ENCODE measurements at places on chromosomes 11 and 22.

- no peak for DNase-seq
These were observed 6.1 kb upstream of the WBP2NL start for GRCh38 chr22:41992496-41992895.

DNA sequence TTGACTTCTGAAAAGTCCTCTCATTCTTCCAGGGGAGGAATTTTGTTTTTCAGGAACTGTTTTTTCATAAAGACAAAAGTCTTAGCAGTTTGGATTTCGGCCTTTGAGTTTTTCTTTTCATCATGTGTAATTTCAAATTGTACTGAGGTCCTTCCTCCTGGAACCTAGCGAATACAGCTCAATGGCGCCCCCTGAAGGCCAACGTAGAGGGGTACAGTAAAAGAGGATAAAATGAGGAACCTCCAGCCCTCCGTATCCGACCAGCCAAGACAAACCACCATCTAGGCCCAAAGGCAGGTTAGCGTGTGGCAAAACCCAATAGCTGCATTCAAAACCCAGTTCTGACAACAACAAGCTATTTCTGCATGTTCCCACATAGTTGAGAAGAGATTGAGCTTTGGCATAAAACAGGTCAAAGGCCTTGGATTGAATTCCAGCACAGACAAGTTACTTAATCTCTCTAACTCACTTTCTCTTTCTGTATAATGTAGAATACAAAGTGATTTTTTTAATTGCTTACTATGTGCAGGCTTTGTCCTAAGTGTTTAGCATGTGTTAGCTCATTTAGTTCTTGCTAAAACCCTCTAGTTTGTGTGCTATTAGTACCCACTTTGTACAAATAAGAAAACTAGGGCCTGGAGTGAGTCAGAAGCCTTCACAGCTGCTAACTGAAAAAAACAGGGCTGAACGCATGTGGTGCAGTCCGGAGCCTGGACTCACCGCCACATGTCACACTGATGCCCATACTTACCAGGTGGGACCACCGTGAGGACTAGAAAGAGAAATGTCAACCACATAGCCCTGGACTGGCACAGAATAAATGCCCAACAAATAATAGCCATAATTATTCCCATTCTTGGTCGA, 43.2 kb upstream of the ETS1 start:
- peak; percentile 77 for DNase-seq

GRCh38 chr11:29319210-29319609, 697.6 kb downstream of the KCNA4 start:
- no peak for DNase-seq

- no peak for DNase-seq
These were observed 55.2 kb upstream of the ZBED5 start for GRCh38 chr11:10913075-10913474.

GRCh38 chr11:72041364-72042063, 38.8 kb downstream of the NUMA1 start:
- peak; percentile 21 for DNase-seq

DNA sequence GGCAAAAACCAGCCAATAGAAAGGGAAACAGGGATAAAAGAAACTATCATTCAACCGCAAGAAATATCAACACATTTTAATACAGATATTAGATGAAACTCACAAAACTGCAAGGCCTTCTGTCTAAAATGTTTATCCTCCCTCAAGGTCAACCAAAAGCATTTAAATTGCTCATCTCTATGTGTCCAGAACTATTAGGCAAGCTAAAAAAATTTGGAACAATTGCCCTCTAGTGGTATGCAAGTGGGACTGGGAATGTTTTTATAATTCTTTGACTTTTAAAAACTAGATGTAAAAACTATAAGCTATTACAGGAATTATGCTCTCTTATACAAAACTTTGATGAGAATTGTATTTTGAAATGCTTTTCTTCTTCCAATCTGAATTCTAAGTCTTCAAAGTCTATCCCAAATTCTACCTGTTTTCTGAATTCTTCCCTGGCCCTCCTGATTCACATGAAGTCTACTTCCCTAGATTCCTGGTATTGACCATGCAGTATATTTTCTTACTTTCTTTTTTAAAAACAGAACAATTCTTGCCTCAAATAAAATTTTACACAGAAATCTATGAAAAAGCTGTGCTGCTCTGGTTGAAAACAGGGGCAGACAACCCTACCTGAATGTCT, 4.9 kb downstream of the CWC15 start:
- no peak for DNase-seq

DNA sequence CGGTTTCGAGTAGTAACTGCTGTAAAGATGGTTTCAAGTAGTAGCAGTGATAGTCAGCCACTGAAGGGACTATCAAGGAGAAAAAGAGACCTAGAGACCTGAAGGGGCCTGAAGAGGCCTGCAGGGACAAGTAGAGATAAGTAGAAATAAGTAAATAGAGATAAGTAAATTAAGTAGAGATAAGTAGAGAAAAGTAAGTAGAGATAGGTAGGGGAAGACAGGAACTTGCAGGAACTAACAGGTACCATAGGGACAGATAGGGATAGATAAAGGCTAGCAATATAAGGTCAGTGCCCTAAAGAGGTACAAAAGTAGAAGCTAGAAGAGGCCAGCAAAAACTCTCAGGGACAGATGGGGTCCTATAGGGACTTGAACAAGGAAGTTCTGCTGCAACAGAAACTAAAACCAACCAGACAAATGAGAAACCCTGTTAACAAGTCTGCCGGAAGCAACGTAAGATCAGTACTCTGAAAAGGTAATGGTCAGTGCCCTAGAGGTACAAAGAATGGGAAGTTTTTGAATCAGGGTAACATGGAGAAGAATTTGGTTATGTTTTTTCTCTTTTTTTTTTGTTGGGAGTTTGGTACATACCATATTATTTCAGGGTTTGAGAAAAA, 9.6 kb upstream of the SC5D start:
- no peak for DNase-seq

DNA sequence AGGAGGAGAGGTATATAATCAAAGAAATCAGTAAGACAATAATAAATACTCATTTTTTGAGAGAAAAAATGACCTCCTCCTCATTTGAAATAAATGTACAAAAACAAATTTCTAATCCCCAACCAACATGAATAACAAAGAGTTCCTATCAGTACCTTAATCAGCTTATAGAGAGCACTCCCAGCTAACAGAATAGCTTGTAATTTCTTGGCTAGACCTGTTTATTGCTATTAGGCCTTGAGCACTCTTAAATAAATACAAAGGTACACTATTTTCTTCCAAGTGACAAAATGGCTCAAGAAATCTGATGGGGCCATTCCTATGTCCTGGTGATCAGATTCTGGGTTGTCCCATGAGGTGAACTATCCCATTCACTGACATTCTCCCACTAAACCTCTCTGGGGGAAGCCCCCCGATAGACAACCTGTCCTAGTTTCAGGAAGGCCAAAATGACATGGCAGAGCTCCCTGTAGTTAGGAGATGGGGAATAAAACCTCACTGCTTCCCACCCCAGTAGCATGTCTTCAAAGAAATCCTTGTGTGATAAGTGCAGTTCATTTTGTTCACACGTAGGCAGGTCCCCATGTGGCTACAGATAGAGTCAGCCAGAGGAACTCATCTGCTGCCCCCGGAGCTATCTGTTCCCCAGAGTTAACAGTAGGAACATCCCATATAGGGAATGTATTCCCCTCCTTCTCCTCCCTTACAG, 385.7 kb downstream of the SOX6 start:
- DNase-seq = no peak

- no peak for DNase-seq
These were observed 1145.6 kb upstream of the TENM4 start for GRCh38 chr11:80586464-80586863.

DNA sequence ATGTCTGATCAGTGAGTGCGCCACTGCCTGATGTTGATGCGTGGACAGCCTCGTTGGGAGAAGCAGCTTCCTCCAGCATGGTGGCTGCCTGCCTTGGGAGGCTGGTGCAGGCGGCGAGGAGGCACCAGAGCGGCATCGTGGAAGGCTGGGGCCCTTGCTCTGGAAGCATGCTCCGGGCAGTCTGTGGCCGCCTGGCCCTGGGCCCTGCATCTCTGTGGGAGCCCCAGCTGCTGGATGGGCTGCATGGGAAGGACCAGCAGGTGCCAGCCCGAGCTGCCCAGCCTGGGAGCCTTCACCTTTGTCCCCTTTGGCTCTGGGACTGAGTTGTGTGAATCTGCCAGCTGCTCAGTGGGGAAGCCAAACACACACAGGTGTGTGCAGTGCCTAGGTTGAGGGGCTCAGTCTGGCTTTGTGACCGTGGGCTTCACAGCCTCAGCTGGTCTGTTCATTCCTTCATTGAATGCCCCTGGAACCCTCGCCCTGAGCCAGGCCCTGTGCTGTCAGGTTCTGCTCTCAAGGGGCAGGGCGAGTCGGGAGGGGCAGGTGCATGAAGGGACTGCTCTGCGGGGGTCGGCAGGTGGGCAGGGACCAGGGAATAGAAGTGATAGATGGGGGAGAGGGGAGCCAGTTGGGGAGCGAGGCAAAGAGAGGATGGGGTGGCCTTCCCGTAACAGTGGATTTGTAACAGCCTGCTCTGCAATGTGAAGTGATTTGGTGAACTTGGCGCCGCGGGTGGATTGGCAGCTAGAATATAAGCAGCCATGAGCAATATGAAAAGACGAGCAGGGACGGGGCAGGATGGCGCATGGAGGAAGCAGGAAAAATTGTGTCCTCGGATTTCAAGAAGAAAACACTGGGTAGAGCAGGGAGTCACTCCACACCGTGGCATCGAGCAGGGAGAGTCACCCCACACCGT, 354.2 kb downstream of the TBC1D22A start:
- no peak for DNase-seq

DNA sequence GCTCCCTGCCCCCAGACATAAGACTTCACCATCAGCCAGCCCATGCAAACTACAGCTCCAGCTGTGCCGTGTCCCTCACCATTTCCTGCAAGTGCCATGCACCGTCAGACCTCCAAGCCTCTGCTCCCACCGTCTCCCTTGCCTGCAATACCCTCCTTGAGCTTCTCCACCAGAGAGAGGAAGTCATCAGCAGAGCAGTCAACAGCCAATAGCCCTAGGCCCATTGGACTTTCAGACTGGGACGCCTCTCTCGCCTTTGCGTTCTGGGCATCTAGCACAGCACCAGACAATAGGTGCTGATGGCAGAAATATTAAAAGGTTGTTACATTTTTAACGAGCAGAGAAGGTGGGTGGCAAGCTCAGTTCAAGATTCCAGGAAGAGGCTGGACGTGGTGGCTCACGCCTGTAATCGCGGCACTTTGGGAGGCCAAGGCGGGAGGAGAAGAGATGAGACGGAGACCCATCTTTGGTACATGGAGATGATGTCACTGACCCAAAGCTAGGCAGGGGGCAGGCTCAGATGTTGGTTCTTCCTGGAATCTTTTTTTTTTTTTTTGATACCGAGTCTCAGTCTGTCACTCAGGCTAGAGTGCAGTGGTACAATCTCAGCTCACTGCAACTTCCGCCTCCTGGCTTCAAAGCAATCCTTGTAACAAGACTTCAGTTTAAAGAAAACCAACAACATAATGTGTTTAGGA, 31.9 kb downstream of the SCGB1A1 start:
- no peak for DNase-seq

DNA sequence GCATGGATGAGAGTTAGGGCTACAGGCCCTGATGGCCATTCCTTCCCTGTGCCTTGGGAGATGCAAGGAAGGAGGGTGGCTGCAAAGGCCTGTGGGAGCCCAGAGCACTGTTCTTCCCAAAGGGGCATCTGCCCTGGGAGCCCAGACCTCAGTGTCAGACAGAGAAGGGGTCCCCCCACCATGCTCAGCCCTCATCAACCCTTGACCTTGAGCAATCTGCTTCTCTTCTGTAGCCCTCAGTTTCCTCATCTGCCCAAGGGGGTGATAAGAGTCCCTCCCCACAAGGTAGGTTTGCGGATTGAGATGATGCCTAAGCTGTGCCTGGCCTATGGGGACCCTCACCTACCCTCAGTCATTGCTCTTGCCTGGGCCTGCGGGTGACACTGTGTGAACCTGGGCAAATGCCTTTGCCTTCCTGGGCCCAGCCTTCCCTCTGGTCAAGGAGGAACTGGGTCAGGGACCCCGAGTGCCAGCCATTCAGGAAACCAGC, 47.5 kb downstream of the IGLL5 start:
- DNase-seq = no peak

- DNase-seq = no peak
These were observed 6.8 kb downstream of the MPST start for GRCh38 chr22:37026325-37026724.

GRCh38 chr22:35154937-35155387, 89.0 kb downstream of the ISX start:
- no peak for DNase-seq

- DNase-seq = no peak
These were observed 58.3 kb downstream of the CEP164 start for GRCh38 chr11:117385906-117386305.

- no peak for DNase-seq
These were observed 1.5 kb downstream of the SLC43A1 start for GRCh38 chr11:57513911-57514537.

DNA sequence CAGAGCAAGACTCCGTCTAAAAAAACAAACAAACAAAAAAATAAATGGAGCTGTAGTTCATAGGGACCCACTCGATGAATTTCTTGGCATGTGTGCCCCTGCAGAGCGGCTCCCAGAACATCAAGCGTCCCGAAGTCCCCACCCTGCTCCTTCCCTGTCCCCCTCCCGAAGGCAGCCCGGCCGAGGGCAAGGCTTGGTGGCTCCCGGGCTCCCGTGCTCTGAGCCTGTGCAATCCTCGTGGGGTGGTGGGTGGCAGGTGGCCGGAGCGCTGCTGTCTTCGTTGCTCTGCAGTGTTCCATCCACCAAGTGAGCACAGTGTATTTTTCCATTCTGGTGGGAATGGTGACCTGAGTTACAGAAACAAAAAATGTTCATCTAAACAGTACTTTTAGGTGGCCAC, 33.5 kb upstream of the GAL start:
- DNase-seq = no peak

GRCh38 chr11:61881397-61881796, 9.9 kb downstream of the FADS3 start:
- DNase-seq = no peak

- no peak for DNase-seq
These were observed 297.7 kb upstream of the FAT3 start for GRCh38 chr11:91926965-91927364.

- DNase-seq = no peak
These were observed 524.5 kb downstream of the NTM start for GRCh38 chr11:131894615-131895544.

DNA sequence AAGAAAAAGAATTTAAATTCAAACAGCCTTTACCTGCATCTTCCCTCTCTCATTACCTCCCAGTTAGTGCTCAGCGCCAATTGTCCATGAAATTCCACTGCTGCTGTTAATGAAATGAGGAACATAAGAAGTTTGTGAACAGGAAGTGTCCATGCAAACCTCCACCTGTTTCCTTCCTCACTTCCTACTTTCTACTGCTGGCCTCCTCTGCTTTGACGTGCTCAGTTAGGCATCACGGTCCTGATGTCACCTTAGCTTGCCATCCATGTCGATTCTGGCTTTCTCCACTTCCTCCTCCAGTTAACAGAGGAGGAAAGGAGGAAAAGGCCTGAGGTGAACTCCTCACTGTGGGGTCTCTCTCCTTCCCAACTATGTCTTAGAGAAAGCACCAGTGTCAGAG, 26.9 kb upstream of the HTR3A start:
- no peak for DNase-seq
